ENCODE measurements at places on chromosomes 1 and 21.
A peak's percentile ranks its signal among the peaks of the same experiment; 100 is the strongest.

- DNase-seq = peak; percentile 10
Measured at GRCh38 chr1:209653915-209654351, 1.7 kb upstream of the LAMB3 start.

- no peak for DNase-seq
Measured at GRCh38 chr1:47262787-47263413, 30.9 kb upstream of the TAL1 start.

DNA sequence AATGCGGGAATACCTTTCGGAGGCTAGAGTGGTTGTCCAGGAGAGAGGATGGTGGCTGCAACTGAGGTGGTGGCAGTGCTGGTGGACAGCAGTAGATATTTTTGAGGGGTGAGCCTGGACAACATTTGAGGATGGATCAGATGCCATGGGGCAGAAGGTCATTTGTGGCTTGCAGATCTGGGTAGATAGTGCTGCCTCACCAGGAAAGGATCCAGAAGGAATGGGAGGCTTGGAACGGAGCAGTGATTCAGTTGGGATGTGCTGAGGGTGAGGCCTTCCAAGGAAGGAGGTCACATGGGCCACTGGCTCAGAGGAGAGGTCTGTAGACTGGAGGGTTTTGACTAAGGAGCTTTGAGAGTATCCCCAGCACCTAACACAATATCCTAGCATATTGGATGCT is 110.8 kb upstream of the KAZN start:
- DNase-seq = no peak

GRCh38 chr1:4117196-4117595 is 217.1 kb upstream of the C1orf174 start:
- no peak for DNase-seq

DNA sequence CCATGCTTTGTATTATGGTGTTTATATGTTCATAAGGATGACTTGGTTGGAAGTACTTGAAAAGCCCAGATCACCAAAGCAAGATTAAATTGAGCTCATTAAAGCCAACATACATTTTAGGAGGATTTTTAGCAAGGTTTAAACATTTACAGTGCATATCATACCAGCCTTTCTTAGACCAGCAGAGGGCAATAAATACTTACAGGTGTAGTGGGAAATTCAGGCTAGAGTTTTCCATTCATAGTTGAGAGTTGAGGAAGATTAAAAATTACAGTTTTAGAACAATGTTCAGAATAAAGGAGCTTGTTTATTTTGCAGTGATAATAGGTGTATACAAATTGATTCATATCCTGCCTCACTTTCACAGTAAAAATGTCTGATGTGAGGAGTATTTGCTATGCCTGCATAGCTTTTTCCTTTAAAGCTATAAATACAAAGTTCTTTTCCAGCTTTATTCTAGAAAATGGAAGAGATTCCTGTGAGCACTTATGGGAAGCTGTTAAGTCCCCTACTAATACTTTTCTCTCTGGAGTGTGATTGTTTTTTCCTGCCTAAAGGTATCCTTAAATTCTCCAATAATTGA is 35.3 kb downstream of the DTL start:
- DNase-seq = peak; percentile 46

GRCh38 chr1:79554688-79555087 is 548.2 kb upstream of the ADGRL4 start:
- DNase-seq = no peak

- DNase-seq = no peak
Measured at GRCh38 chr1:177392336-177392735, 221.6 kb downstream of the BRINP2 start.

GRCh38 chr1:12617511-12617900 is 504 bp downstream of the DHRS3 start:
- no peak for DNase-seq

DNA sequence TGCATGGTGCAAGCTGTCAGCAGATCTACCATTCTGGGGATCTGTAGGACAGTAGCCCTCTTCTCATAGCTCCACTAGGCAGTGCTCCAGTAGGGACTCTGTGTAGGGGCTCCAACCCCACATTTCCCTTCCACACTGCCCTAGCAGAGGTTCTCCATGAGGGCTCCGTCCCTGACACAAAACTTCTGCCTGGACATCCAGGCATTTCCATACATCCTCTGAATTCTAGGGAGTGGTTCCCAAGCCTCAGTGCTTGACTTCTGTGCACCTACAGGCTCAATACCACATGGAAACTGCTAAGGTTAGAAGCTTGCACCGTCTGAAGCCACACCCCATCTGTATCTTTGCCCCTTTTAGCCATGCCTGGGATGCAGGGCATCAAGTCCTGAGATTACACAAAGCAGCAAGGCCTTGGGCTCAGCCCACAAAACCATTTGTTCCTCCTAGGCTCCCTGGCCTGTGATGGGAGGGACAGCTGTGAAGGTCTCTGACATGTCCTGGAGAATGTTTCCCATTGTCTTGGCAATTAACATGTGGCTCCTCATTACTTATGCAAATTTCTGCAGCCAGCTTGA is 117.0 kb upstream of the NFIA start:
- no peak for DNase-seq

DNA sequence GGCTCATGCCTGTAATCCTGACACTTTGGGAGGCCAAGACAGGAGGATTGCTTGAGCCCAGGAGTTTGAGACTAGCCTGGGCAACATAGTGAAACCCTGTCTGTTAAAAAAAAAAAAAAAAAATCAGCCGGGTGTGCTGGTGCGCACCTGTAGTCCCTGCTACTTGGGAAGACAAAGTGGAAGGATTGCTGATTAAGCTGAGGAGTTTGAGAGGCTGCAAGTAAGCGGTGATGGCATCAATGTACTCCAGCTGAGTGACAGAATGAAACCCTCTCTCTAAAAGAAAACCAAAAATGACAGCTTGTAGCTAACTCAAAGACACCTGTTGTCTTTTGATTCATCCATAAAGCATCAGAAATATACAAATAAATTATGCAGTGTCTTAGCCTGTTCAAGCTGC is 31.8 kb downstream of the SIPA1L2 start:
- no peak for DNase-seq

DNA sequence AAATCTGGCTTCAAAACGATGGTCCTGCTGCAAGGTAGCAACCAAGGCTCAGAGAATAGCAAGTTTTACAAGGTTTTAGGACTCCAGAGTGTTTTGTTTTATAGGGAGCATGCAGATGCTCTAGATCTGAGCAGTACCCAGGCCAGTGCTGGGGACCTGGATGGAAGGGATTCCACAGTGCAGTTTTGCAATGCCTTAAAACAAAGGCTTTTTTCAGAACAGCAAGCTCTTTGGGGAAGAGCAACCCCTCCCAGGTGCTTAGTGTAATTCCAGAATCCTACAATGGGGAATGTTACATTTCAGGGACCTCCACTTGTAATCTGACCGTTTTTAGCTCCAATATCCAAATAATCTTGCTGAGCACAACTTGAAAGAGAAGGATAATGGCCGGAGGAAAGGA is 6.7 kb downstream of the ROR1 start:
- DNase-seq = no peak

DNA sequence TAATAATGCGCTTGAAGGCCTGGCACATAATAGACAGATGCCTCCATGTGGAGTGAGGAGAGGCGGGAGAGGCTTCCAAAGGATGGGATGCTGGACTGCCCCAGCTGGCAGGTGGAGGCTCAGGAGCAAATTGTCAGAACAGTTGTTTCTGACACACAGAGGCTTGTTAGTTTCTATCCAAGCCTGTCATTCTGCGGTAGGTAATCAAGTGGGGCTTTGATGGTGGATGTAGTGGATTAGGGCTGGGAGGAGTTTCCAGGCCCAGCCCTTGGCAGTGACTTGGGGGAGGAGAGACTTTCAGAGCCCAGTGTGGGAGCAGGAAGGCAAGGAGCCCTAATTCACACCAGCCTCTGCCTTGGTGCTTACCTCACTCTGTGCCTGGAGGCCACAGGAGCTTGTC is 44.1 kb downstream of the FOXD2 start:
- DNase-seq = no peak

- DNase-seq = no peak
Measured at GRCh38 chr1:93552741-93553455, 105.0 kb downstream of the FNBP1L start.

DNA sequence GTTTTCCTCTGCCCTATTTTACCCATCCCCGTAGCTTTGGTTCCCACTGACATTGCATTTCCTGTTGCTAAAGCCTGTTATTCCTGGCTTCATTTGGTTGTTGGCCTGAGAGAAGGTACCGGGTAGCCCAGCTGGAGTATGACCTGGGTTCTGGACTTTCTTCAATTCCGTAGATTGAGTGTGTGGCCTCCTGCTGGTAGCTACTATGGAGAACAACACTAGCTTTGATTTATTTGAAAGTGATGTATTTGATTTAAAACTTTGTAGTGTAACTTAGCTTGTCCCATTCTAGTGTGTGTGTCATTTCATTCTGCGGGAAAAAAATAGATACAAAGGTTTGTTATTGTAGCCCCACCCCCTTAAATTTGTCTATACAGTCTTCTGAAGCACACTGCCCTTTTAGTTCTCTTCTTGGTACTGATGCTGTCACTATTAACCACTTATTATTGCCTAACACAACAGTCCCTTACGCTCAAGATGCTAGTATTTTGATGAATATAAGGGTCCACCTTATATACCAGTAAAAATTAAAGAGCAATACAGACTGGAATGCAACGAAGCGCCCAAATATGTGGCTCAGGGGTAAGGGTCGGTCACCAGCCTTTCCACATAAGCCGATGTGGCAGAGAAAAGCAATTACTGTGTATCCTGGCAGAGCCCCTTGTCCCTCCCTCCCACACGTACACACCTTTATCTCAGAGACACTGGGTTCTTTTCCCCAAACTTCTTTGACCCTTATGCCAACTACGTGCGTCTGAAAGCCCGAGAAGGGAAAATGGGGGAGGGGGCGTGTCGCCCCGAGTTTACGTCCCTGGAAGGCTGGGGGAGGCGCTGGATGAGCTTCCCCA is 643 bp upstream of the MOV10 start:
- DNase-seq = no peak

GRCh38 chr1:167221126-167221737 is 546 bp downstream of the POU2F1 start:
- no peak for DNase-seq

DNA sequence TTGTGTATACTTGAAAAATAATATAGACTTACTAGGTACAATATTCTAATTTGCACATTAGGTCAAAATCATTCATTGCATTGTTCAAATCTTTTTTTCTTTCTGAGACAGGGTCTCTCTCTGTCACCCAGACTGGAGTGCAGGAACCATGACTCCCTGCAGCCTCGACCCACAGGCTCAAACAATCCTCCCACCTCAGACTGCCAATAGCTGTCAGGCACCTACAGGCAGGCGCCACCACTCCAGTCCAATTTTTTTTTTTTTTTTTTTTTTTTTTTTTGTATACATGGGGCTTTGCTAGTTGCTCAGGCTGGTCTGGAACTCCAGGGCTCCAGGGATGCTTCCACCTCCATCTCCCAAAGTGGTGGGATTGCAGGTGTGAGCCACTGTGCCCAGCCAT is 656.9 kb downstream of the KCNT2 start:
- DNase-seq = no peak

DNA sequence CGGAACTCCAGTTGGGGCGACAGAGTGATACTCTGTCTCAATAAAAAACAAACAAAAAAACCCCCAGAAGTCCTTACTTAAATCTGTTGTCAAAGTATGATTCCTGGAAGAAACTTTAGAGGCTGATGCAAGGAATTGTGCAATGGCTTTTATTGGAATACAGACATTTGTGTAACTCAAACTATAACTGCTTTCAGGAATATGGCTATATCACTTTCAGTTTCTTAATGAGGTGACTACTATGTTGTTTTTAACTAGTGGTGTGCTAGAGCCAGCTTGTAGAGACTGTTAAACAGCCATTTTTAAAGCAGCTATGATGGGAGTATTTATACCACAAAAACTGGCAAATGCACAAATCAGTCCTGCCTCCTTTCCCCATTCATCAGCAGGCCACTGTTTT is 22.7 kb upstream of the DNAJC28 start:
- no peak for DNase-seq

GRCh38 chr1:54167422-54168139 is 14.8 kb upstream of the CDCP2 start:
- DNase-seq = no peak

- DNase-seq = no peak
Measured at GRCh38 chr1:41362357-41362721, 1.1 kb downstream of the FOXO6 start.

GRCh38 chr21:14486869-14487268 is 59.2 kb downstream of the SAMSN1 start:
- no peak for DNase-seq

GRCh38 chr1:156689035-156689952 is 12.1 kb upstream of the NES start:
- peak; percentile 93 for DNase-seq

DNA sequence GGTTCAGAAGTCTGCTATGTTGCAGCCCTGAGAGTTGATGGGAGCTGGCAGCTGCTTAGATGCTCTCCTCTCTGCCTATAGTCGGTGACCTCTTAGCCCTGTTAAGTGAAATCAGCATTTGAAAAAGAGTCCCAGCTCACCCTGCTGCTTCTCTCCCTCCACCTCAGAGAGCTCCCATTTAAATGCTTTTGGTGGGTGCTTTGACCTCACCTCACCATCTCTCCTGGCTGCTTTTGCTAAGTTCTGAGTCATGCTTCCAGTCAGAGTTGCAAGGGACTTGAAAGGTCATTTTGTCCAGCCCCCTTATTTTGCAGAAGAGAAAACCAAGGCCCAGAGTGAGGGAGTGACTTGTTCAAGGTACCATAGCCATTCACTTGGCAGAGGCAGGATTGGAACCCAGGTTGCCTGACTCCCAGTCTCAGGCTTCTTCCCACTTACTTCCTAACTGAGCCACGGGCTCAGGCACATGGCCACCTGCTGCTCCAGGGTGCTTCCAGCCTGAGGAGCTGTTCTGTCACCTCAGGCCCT is 3.3 kb downstream of the MAPKAPK2 start:
- no peak for DNase-seq

- DNase-seq = no peak
Measured at GRCh38 chr21:44258056-44258725, 3.5 kb downstream of the DNMT3L start.

- no peak for DNase-seq
Measured at GRCh38 chr1:156221986-156222692, 9.3 kb downstream of the PMF1 start.

DNA sequence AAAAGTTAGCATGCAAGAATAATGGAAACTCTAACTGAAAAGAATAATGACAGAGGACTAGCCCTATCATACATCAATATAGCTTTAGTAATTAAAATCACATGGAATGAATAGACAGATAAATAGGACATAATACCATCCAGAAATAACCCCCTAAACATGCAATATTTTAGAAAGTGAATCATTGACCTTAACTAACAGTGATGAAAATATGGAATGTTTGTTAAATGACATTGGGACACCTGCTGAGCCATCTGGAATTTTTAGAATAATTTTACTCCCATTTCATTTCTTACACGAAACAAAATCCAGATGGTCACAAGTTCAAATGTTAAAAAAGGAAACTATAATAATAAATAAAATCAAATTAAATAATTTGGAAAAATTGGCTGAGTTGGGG is 53.1 kb upstream of the FMO3 start:
- DNase-seq = no peak
